ENCODE measurements at places on chromosomes 5 and 9.

- peak; percentile 73 for DNase-seq
Measured at GRCh38 chr9:5628530-5629311, at the start of gene RIC1. Gene RIC1, plus strand, starts transcription at chr9:5629107. Its CDS starts 203 bp downstream, at chr9:5629310.

DNA sequence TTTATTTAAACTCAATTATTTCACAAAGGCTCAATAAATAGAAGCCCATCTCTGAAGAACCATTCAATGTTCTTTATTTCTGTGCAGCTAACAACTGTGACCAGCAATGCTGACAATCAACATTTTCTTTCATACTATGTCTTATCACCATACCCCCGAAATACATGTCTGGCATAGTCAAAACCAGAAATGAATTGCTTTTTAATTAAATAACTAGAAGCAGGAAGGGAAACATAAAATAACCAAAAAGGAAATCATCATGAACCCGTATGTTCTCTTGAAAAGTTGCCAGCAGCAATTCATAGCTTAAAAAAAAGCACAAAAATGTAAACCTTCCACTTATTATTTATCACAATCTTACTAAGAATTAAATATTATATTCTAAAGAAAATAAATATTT is 212.4 kb downstream of the TMEM232 start:
- no peak for DNase-seq

DNA sequence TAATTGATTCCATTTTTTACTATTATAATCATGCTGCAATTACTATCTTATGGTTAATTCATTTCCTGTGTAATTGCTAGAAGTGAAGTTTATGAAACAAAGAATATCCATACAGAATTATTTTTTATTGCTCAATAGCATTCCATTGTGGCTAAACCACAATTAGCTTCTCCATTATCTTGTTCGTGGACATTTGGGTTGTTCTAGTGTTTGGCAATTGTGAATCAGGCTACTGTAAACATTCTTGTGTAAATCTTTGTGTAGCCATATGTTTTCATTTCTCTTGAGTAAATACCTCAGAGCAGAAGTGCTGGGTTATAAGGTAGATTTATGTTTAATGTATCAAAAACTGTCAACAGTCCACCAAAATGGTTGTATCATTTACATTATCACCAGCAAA is 341.1 kb downstream of the MAT2B start:
- no peak for DNase-seq

GRCh38 chr5:39160576-39161213 is 58.7 kb downstream of the FYB1 start:
- no peak for DNase-seq

- no peak for DNase-seq
Measured at GRCh38 chr5:68246802-68247201, 31.2 kb downstream of the PIK3R1 start.

GRCh38 chr5:81852291-81853029 is 101.6 kb upstream of the SSBP2 start:
- DNase-seq = no peak

DNA sequence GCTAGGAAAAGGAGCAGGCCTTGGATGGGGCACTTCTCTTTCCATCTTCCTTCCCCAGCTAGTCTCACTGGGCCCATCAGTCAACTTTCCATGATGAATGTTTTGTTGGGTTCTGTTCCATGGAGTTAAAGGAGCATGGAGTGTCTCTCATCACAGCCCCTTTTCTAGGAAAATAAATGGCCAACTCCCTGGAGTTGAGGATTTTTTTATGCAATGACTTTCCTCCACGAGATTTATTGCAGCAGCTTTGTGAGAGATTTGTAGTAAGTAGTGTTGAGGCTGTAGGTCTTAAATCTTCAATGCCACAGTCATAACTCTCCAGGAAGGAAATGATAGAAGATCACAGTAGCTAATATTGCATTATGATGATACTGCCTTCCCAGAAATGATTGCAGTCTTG is 45.6 kb upstream of the SLC44A1 start:
- DNase-seq = no peak

Measured in esophagus squamous epithelium (tissue), 5 donors.